Hematopoietic multipotent progenitor cell treated with erythropoietin and hydrocortisone succinate and interleukin-3 and kit ligand, for 4 days (in vitro differentiated cells): ENCODE measurements at places on chromosomes 1 and 21.

GRCh38 chr1:6358757-6359201 lies 34.8 kb downstream of the ACOT7 start:
- peak; percentile 79 for DNase-seq

DNA sequence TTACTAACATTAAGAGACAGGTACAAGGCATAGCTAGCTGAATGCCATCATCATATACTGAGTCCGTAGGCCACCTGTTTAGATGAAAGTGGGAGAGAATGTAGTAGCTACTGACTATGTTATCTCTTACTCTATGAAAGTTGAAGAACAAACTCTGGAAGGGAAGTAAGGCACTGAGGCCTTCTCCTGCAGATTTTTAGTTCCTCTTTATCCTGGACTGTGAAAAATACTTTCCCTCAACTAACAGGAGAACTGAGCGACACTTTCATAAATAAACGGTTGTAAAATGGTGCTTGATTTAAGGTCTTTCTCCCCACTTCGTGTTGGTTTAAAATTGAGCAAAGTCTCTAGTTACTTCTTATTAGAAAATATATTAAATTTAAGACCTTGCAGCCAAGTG lies 101.9 kb downstream of the FNBP1L start:
- DNase-seq: peak; percentile 47

DNA sequence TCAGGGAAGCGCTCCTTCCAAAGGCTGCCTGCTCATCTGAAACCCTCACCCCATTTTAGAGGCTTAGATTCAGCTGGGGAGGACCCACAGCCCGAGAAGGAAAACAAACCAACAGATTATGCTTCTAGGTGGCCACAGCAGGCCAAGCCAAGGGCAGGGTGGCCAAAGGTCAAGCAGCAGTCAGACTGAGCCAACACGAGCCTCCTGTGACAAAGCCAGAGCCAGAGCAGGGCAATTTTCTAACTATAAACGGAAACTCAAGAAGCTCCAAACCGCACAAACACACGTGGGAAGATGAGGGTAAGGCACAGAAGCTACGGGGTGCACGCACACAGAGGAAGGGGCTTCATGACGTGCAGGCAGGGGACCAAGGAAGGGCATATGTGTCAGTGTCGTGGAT lies 64.1 kb downstream of the PLEKHA6 start:
- DNase-seq: no peak

DNA sequence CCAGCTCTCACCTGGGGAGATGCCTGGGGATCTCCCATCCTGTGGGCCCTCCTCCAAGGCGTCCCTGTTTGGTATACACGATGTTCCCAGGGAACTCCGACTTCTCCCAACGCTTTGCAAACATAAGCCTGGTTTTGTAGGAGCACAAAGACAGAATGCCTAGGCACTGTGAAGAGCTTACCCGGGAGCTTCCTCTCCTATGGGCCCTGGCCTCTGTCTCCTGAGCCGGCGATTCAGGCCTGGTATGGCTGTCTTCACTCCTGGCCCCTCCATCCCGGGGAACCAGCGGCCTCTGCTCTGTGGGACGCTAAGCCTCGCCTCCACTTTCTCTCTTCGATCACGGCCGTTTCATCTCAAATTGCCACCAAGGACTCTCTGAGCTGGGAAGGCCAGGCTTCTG lies 59.6 kb upstream of the ACTRT2 start:
- DNase-seq: no peak

GRCh38 chr1:217585577-217585976 lies 45.3 kb downstream of the GPATCH2 start:
- peak; percentile 5 for DNase-seq

DNA sequence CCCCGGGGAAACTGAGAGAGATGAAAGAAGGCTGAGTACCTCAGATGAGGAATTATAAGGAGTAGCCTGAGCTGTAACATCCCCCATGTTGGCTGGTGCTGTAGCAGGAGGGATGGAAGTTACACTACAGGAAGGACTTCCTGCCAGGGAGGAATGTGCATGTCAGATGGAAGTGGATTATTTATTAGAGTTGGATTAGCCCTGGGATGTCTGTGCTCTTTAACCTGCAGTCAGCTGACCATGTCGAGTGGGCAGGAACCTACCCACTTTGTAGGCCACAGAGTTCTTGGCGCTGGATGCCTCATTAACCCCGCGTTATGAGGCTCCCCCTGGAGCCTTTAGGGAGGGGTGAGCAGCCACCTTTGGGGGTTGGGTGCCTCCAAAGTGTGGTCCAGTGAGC lies 757 bp upstream of the SEMA4A start:
- DNase-seq: no peak

GRCh38 chr1:59141267-59141863 lies 155.5 kb upstream of the FGGY start:
- DNase-seq: no peak

DNA sequence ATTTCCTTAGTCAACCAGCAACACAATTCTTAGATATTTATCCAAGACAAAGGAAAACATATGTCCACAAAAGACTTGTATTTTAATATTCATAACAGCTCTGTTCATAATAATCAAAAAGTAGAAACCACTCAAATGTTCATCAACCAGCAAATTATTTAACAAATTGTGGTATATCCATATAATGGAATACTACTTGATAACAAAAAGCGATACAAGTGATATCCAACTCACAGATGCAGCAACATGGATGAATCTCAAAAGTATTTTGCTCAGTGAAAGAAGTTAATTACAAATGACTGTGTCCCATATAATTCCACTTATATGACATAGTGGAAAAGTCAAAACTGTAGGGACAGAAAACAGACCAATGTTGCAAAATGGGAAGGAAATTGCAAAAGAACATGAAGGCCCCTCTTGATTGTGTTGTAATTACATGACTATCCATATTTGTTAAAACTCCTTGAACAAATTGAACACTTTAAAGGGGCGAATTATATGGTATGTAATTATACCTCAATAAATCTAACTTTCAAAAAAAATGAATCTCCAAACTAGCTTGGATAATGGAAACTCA lies 116.9 kb downstream of the EDEM3 start:
- no peak for DNase-seq

- no peak for DNase-seq
These were observed 63.9 kb downstream of the KCNK1 start for GRCh38 chr1:233677690-233678354.

DNA sequence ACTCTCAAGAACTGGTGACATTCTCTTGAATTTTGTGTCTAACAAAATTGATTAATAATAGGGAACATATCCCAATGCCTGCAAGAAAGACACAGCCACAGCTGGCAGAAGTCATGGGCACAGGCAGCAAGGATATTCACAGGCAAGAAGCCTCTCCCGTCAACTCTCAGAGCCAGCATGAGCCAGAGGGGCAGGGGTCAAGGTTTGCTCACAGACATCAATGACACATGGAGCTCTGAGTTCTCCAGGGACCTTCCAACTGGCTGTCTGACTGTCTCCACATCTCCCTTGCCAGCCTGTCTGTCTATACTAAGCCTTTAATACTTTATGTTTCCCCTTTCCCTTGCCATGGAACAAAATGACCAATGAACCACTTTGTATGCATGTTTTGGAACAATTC lies 101.5 kb upstream of the RAB4A start:
- DNase-seq: no peak

- no peak for DNase-seq
These were observed 87.9 kb downstream of the AHCTF1 start for GRCh38 chr1:246843876-246844275.

DNA sequence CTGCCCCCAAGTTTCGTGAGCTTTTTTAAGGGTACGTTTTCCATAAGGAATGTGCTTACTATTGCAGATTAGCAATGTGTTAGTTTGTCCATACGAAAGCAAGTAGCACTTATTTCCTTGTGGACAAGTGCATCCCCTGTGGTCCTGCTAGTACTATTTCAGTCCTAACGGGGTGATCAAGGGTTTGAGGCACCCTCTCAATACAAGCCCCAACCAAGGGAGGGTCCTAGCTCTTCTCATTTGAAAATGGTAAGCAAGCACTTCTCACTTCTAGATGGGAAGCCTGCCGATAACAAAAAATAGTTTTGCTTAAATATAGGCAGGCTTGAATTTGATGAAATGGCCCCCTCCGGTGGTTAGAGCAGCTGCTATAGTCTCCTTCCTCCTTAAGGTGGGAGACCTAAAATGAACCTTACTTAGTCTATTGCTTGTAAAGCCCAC lies 64.0 kb upstream of the HMCN1 start:
- DNase-seq: peak; percentile 77

DNA sequence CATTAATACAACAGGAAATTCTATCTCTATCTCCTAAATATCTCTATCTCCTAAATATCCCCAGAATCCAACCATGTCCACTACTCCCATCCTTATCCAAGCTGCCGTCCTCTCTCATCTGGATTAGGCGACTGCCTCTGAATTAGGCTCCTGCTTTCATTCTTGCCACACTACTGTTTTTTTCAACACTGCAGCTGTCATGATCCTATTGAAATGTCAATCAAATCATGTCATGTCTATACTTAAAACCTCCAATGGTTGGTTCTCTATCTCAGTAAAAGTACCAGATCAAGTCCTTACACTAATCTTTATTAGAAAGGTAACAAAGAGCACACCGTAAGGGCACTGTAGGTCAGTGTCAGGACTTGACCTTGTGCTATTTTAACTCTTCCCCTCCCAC lies 82.0 kb upstream of the NFIA start:
- DNase-seq: no peak

- no peak for DNase-seq
These were observed 48.7 kb downstream of the NPHP4 start for GRCh38 chr1:5943343-5944124.

DNA sequence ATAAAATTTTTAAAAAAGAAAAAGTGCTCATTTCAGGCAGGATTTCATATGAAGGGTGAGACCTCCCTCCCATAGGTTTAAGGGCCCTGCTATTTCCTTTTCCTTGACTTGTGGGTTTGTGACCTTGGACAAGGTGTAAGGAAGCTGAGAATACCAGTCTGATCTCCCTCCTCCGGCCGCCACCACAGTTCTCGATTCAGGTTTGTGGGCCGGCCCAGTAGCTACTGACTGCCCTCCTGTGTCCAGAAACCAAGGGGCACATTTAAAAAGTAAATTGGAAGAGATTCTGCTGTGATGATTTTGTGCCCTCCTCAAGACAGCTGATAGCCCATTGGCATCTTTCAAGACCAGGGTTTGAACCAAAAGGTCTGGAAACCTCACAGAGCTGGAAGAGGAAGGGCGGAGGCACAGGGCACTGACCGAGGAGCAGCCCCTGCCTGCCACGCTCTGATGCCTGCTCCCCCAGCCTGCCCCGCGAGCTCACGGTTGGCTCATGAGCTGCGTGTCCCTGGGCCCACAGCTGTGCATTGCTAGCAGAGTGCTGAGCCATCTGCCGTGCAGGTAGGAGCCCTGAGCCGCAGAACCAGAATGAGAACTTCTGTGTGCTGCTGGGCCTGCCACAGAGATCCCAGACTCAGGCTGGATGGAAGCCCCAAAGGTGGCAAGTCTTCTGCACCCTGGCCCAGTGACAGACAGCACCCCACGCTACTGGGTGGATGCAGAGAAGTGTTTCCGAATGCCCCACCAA lies 348.7 kb downstream of the NPHP4 start:
- DNase-seq: no peak

- no peak for DNase-seq
These were observed 21.5 kb downstream of the GFI1 start for GRCh38 chr1:92465256-92465647.

- DNase-seq: no peak
These were observed 6.8 kb upstream of the CLDN8 start for GRCh38 chr21:30222724-30223123.

DNA sequence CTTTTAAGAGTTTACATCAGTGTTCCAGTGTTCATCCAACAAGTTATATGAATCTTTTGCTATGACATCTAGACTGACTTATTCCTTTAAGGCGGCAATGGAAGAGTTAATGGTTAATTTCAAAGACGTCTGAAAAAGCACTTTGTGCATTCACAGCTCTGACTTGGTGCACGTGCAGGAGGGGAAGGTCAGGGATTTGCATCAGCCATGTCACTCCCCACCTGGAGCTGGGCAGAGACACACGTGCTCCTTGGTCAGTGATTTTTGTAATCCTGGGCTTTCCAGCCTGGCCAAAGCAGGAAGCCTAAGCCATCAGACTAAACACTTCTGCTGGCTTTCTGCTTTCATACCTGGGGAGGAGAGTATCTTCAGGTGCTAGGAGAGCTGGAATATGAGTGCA lies 96.3 kb downstream of the ST3GAL3 start:
- DNase-seq: no peak

- DNase-seq: no peak
These were observed 335.6 kb downstream of the LRRIQ3 start for GRCh38 chr1:73862355-73862754.

DNA sequence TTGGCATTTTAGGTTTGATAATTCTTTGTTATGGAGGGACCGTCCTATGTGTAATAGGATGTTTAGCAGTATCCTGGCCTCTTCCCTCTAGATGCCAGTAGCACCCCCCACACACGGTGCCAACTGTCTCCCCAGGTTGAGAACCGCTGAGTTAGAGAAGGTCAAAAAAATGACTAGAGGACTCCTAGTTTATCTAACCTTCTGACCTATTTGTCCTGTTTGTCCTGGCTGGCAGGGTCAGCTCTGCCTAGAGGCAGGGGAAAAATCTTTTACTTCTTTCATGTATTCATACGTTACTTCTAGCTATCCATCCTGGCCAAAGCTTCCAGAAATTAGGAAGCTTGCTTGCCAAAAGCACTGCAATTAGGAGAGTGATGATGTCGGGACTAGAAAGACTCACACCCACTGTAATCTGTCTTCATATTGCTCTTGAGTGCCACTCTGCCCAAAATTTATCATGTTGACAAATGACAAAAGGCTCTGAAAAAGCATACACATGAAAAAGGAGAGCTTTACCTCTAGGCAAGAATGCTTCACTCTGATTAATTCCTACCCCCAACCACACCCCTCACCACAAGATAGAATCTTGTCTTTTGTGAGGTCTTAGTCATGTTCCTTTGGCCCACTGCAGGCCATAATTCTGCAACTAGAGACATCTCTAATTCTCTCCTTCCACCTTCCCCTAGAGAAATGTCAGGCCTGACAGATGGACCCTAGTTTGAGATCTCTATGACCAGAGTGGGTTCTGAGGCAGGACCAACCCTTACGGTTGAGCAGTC lies 14.4 kb upstream of the AKR1A1 start:
- DNase-seq: peak; percentile 42
